NCI-H2081 (cell line): ENCODE measurements at places on chromosomes 7 and 10.
A peak's percentile ranks its signal among the peaks of the same experiment; 100 is the strongest.

GRCh38 chr10:5565671-5566581 lies 41.2 kb downstream of the CALML3 start:
- no peak for DNase-seq

DNA sequence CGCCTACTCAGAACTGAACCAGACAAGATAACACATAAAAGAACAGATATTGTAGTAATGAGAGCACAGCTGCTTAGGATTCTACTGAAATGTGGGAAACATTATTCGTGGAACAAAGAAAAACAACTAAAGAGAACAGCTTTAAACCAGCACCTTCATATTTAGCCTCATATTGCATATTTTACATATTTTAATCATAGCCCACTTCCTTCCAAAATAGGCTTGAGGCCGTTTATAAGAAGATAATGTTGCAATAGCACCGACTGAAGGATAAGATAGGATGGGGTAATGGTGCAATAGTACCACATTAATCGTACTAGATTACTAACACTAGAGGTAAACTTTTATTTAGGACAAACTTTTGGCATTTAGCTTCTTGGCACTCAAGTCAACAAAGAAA lies 71.3 kb downstream of the KCND2 start:
- no peak for DNase-seq

DNA sequence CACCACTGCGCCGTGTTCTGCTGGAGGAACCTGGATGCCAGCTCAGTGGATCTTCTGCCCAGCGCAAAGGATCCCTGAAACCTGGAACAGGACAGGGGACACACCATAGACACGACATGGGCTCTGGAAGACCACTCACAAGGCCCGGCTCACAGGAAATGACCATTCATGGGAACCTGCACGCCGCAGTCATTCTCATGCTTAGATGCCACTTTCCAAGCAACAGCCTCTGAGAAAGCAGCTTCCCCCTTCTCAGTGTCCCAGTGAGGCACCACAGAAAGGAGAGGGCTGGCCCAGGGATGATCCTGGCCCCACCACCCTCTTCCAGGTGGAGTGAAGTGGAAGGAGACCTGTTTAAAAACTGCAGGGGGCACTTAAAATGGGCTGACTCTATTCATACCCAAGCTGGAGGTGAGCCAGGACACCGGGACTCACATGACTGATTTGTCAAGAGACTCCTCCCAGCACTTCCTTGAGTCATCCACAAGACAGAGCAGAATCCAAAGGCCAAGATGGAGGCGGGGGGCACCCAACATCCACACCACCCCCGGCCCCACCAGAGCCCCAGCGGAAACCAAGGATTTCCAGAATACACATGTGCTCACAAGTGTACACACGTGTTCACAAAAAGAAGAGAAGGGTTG lies 11.2 kb downstream of the CTBP2 start:
- DNase-seq: peak; percentile 44

- DNase-seq: no peak
Observed at GRCh38 chr10:132906106-132906505, 36.3 kb downstream of the CFAP46 start.

- no peak for DNase-seq
Observed at GRCh38 chr7:1052031-1052818, 7.9 kb downstream of the GPR146 start.

- DNase-seq: peak; percentile 33
Observed at GRCh38 chr7:102431617-102432298, 1.6 kb upstream of the ORAI2 start.

- no peak for DNase-seq
Observed at GRCh38 chr10:5467207-5467535, 32.2 kb downstream of the CALML5 start.
